Right renal pelvis (tissue), 4 donors: ENCODE measurements at places on chromosomes 3 and 15. TPM values are rescaled to one million over a fixed set of nuclear protein-coding genes. Genes with fewer than 3 reads are reported as not detected.

DNA sequence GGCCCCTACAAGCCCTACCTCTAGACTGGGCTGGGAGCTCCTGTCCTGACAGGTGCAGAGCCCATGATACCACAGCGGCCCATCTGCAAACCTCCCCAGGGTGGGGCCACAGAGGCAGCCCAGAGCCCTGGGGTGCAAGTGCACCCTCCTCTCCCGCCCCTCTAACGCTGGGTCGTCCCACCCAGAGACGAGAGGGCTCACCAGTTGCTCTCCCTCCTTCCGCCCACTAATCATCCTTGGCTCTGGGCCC is 742 bp downstream of the TNK2 start:
- DNase-seq = no peak

GRCh38 chr3:55461896-55462295 is 25.2 kb downstream of the WNT5A start:
- DNase-seq = no peak

LYZL4 gene
- not detected for polyA plus RNA-seq

DNA sequence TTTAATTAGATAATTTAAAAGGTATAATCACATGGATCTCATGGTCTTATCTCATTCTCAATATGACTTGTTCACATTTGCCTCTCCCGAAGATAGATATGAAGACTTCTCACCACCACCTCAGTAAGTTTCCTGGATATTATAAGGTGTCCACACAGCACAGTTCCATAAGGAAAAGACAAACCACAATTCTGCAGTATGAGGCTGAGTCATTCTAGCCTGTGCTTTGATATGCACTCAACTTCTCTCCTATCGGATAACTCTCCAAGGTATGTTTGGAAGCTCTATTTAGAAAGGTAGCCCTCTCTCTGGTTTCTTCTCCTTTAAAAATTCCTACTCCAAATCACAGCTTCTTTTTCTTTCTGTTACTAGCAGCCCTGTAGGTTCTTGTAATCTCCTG is 612.8 kb downstream of the ZPLD1 start:
- DNase-seq = no peak

FMN1 gene
- polyA plus RNA-seq = 18.6 TPM

GRCh38 chr15:64072812-64073211 is 20.8 kb downstream of the CIAO2A start:
- DNase-seq = no peak

- no peak for DNase-seq
These were observed 81.8 kb downstream of the CBLB start for GRCh38 chr3:105786990-105787389.

DNA sequence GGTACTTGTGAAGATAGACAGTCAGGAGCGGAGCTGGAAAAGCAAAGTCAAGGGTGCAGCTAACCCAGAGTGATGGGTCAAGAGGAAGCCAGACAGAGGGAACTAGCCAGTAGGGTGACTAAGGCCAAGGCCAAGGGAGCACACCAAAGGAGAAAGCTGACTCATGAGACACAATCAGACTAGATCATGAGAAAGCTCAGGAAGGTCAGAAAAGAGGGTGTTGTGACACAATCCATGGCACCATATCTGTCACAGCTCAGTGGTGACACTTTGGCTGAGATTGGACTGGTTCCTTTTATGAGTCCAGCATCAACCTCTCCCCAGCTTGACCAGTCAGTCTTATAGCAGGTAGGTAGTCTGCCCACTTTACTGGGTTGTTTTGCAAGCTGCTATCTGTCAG is 22.2 kb downstream of the P2RY1 start:
- DNase-seq = no peak

DNA sequence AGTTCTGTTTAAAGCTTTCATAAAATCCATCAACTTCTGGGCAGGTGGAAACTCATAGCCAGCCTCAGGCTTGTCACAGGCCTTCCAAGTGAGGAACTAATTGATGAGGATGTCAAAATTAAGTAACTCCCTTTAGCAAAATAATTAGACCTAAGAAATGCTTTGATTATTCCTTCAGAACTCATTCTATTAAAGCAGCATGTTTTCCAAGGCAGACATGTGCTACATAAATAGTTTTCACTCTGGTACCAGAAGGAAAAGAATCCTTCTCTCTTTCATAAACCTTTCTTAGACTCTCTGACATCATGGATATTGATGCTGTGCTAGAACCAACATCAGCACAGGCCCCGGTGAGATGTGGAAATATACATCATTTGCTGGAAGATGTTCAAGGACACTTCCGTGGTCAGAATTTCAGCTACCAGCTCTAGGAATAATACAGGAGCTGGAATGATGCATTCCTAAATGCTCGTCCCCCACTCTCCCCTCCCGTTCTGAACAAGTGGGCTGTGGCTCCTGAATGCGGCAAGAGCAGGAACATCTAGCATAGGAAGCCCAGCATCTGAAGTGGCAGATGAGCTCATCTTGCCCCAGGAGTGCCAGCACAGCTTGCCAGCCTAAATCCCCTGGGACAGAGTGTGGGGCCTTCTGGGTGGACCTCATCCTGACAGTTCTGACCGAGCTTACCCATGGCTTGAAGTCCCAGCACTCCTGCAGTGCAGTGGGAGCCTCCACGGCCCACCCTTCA is 82.4 kb downstream of the WWTR1 start:
- no peak for DNase-seq

GRCh38 chr15:73753250-73754130 is at the start of gene INSYN1:
TSS of gene INSYN1 (minus strand) at chr15:73753351. CDS start at chr15:73751130, 2,221 bp downstream.
- DNase-seq = no peak

NUP210 gene
- 31.5 TPM for polyA plus RNA-seq

ZNF620 gene
- polyA plus RNA-seq = 10.0 TPM

DNA sequence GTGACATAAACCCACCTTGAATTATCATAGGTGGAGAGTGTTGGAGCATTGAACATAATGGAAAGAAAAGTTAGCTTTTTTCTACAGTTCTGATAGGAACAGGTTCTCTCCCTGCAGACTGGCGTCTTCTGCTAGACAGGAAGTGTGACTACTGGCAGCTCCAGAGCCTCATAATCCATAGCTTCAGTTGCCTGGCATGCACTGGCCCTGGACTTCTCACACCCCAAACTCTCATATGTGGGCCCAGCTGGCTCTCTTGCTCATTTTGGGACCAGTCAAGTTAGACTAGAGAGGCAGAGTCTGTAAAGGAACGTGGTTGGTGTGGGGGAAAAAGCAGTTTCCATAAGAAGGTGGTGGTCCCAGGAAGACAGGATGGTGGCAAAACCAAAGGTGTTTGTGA is 180.1 kb downstream of the VGLL4 start:
- DNase-seq = no peak
